ENCODE measurements at places on chromosomes 1 and 21.

GRCh38 chr1:8293641-8294169 lies 24.2 kb upstream of the SLC45A1 start:
- DNase-seq = no peak

- no peak for DNase-seq
Measured at GRCh38 chr1:47469390-47469759, 31.5 kb downstream of the FOXD2 start.

DNA sequence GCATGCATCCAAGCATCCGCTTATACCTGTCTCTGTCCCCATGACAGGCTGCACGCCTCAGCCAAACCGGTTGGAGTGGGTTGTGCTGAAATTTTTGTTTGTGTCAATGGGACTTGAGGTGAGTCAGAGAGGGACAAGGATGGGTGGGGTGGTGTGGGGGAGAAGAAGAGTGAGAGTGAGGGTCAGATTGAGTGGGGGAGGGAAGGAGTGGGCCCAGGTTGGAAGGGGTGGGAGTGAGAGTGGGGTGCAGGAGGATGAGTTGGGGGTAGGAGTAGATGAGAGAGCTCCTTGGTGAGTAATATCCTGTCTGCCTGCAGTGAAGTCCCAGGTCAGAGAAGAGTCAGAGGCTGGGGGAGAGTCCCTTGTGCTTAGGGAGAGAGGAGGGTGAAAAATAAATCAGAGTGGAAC lies 3.3 kb upstream of the NECTIN4 start:
- DNase-seq = no peak

- DNase-seq = no peak
Measured at GRCh38 chr1:36872126-36872754, 162.1 kb downstream of the GRIK3 start.

DNA sequence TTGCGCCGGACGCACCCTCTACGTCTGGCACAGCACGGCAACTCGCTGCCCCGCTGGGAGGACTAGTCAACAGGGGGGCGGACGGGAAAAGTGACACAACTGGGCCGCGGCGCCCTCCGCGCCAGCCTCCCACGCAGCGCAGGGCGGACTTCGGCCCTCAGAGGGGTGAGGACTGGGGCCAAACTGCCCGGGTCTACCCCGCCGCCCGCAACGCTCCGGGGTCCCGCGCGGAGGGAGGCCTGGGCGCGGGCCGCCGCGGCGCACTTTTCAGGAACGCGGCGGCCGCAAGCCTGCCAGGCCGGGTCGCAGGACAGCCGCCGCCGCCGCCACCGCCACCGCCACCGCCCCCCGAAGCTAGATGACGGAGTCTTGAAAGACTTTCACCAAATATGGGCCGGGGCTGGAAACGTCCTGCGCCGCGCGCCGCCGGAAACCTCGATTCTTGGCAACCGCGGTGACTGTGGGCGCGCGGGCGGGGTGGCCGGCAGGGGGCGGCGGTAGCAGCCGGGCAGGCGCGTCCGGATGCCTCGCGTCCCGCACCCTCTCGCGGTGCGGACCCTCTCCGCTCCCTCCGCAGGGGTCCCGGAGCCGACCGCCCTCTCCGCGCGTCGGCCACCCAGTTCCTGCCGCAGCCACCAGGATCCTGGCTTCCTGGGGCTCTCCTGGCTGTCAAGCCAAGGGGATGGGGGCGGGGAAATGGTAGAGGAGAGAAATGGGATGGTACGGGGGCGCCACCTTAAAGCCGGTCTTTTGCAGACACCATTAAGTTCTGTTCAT lies 3.7 kb upstream of the CCN1 start:
- DNase-seq = no peak

GRCh38 chr1:114517348-114517747 lies 6.3 kb upstream of the TRIM33 start:
- DNase-seq = no peak

GRCh38 chr1:8457760-8458381 lies 140.0 kb downstream of the SLC45A1 start:
- no peak for DNase-seq

DNA sequence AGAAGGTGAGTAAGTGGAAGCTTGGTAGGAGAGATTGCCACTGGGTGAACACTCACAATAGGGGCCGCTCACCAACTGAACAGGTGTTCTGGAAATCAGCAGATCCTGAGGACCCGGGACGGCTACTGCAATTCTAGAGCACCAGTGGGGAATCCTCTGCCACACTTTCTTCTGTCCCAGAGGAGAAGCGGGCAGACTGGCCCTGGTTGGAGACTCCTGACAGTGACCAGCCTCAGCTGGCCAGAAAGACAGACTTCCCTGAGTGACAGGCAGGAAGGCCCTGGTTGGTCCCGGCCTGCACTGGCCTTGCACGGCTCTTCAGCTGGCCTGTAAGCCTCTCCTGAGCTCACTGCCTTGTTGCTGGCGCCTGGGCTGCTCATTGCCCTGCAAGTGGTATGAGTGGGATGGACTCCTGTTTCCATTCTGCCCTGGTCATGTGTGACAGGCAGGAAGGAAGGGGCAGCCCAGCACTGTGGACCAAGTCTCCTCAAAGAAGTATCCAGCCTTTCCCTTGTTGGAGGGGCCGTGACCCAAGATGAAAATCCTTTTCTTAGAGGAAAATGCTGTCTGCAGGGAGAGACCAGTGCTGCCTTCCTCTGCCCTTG lies 34.5 kb downstream of the MAN1C1 start:
- DNase-seq = no peak

GRCh38 chr1:27576806-27577227 lies 27.1 kb downstream of the AHDC1 start:
- DNase-seq = no peak

DNA sequence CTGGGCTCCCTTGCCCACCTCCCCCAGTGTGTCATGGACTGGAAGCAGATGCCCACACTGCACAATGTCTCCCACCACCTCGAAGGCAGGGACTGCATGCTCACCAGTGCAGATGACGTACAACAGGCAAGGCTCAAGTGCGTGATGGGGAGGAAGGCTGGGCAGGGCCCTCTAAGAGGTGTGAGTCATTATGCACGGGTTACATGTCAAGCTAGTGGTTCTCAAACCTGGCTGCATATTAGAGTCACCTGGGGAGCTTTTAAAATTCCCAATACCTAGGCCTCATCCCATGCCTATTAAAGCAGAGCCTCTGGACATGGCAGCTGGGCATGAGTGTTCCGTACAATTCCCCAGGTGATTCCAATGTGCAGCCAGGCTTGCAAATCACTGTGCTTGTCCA lies 137.9 kb upstream of the NGF start:
- no peak for DNase-seq

DNA sequence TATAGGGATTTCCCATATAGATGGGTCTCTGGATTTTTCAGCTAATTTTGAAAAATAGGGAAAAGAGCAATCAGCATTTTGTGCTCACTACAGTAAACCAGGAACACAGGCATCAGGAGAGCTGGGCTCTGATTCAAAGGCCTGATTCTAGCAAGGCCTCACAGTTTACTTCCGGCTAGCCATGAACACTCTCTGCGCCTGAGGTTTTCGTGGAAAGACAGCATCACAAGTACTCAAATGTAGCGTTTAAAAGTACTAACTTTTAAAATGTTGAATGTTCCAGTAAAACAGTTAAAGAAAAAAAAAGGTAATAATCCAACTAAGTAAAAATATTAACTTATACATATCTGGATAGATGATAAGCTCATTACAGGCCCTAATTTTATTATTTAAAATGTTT lies 120.6 kb downstream of the SLC45A1 start:
- DNase-seq = no peak

DNA sequence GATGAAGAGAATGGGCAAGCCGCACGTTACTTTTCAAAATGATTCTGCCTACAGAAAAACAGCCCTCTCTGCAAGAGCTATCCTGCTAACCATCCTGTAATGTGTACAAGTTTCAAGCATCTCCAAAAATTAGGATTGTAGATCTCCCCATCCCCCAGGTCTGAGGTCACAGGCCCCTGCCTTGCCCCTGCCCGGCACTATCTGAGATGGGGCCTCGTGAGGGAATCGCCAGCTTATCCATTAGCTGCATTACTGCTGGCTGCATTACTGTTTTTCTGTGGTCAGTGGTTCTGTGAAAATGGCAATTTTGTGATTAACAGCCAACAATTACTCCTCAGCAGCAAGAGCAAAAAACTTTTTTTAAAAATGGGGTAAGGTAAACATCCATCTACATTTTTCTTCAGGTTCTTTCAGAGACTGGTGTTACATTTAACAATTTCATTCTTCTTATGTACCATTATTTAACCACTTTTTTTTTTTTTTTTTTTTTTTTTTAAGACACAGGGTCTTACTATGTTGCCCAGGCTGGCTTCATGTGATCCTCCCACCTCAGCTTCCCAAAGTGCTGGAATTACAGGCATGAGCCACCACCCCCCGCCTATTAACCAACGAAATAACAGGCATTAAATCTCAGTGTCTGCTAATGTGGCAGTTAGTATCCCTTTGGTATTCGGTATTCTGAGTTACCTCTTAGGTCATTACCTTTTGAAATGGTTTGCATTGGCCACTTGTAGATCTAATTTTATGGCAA lies 83.8 kb downstream of the MRPL37 start:
- no peak for DNase-seq

DNA sequence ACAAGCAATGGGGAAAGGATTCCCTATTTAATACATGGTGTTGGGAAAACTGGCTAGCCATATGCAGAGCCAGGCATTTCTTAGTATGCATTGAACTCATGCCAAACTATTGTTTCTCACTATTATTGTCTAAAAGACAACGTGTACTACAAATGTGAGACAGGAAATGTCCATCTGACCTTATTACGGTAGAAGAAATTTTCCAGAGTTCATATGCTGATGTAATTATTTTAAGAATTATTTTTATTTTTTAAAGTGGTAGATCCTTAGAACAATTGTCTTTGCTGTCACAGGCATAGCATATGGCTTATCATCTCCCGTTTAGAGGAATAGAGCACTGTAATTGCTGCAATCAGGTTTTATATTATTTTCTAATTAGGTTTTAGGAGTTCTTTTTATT lies 75.2 kb upstream of the S1PR1 start:
- no peak for DNase-seq

GRCh38 chr1:94600556-94600955 lies 59.0 kb upstream of the F3 start:
- no peak for DNase-seq

GRCh38 chr1:156146020-156146768 lies 7.2 kb upstream of the SEMA4A start:
- DNase-seq = no peak

All from T follicular helper cell (primary cell).